Activated T-helper 2 cell treated with anti-CD3 and anti-CD28 coated beads, Interferon-gamma antibody, Interleukin-2, Interleukin-4, amounts not matched to agents 10 μg/mL and 5 μg/mL and 100 μg/mL, durations not matched to agents 14 hours and 24 hours and 36 hours (primary cell): ENCODE measurements at places on chromosomes 7 and 10.

GRCh38 chr10:89073719-89074118 is 83.1 kb downstream of the FAS start:
- DNase-seq: no peak

GRCh38 chr7:98314469-98314868 is 33.0 kb downstream of the BRI3 start:
- no peak for DNase-seq

- no peak for DNase-seq
Measured at GRCh38 chr7:121157885-121158590, 169.5 kb downstream of the CPED1 start.

- DNase-seq: no peak
Measured at GRCh38 chr7:37957221-37957970, 37.0 kb downstream of the EPDR1 start.

DNA sequence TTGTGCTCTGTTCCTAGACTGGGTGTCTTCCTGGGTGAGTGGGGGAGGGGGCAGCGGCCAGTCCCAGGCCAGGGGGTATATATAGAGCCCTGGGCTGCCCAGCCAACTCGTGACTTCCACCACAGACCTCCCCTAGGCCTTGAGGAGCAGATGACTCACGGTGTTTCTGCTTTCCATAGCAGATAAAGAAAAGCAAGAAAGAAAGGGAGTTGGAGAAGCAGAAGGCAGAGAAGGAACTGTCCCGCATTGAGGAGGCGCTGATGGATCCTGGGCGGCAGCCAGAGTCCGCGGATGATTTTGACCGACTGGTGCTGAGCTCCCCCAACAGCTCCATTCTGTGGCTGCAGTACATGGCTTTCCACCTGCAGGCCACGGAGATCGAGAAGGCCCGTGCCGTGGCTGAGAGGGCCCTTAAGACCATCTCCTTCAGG is 10.1 kb downstream of the CALHM2 start:
- no peak for DNase-seq

DNA sequence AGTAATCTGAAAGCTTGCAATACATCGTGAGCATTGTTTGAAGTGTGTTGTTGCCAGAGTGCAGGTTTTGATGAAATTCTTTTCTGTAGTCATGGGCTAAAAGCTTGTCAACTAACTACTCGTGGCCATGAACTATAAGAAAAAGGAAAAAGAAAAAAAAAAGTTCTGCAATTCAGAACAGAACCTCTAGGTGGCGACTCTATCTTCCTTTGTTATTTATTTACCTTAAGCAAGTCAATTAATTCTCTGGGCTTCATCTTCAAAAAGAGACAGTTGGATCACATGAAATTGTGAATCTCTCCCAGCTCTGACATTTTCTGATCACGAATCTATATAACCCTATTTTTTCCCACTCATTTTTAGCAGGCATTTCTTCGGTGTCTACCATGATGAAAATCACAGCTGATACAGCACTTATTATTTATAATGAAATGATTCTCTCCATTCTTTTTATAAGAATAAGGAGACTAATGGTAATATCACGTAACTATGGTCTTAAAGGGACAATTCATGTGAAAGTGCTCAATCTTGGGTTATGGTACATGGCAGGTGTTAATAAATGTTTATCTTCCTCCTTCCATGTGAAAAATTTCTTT is 18.8 kb downstream of the TMEM196 start:
- no peak for DNase-seq
